ENCODE measurements at places on chromosomes 5 and 9. TPM values are rescaled to one million over a fixed set of nuclear protein-coding genes. Genes with fewer than 3 reads are reported as not detected.

The SPOCK1 gene
- not detected for total RNA-seq

The NRARP gene
- total RNA-seq, result 2.1 TPM

The SMIM3 gene
- total RNA-seq, result 16.9 TPM

The C9orf43 gene
- total RNA-seq, result 0.91 TPM

The RETREG1 gene
- 23.3 TPM for total RNA-seq

The SLC36A3 gene
- not detected for total RNA-seq

The EDIL3 gene
- total RNA-seq, result not detected

DNA sequence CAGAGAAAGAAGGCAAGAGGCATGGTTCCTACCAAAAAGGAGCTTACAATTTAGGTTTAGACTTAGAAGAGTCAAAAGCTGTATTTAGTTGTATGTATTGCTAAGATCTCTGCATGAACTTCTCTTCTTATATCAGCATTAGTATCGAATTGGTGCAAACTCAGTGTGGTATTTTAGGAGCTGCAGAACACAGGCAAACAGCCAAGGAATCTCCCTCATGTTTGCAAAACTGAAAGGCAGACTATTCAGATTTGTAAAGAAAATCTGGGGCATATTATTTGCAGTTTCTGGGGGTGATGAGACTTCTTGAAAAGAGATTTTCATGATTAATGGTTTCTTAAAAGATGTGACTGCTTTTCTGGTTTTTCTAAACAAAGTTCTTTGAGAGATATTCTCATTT is 252.7 kb downstream of the CEMIP2 start:
- H3K4me3 ChIP-seq, result no peak overlapping the region
- no peaks in the 10 kb centered on the region for H3K36me3 ChIP-seq
- H3K4me1 ChIP-seq, result no peaks in the 10 kb centered on the region

GRCh38 chr5:82605441-82605973 is 327.4 kb upstream of the RPS23 start:
- H3K4me3 ChIP-seq, result no peak overlapping the region
- H3K27ac ChIP-seq, result no peak overlapping the region

DNA sequence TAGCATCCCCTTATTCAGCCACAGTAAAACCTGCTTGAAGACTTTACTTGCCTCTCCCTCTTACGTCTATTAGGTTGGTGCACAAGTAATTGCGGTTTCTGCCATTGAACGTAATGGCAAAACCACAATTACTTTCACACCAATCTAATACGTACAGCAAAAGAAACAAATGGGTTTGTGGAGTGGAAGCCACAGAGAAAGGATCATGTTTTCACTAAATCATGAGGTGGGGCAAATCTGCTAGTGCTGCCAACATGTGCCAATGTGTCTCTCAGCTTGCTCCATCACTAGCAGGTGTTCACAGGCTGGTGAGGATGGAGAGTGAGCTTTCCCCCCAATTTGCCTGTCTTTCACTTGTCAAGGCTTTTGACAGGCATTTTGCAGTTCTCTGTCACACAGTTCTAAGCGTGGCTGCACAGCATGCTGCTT is 15.9 kb downstream of the DMAC1 start:
- no peaks in the 10 kb centered on the region for H3K27me3 ChIP-seq
- no peak for DNase-seq
- H3K36me3 ChIP-seq, result no peaks in the 10 kb centered on the region
- H3K4me1 ChIP-seq, result no peaks in the 10 kb centered on the region
- H3K27ac ChIP-seq, result no peak overlapping the region
- no peak overlapping the region for H3K4me3 ChIP-seq

DNA sequence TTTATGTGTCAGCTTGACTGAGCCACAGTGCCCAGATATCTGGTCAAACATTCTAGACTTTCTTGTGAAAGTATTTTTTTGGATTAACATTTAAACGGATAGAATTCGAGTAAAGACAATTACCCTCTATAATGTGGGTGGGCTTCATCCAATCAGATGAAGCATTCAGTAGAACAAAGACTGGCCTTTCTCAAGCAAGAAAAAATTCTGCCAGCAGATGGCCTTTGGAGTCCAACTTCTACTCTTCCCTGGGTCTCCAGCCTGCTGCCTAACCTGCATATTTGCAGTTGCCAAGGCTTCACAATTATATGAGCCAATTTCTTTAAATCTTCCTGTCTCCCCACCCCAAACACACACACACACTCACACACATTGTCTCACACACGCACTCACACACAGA is 86.4 kb downstream of the MED10 start:
- DNase-seq, result peak; percentile 24
- no peaks in the 10 kb centered on the region for H3K4me1 ChIP-seq
- peaks cover 4% of the 10 kb centered on the region for H3K27me3 ChIP-seq
- no peak overlapping the region for H3K4me3 ChIP-seq
- no peak overlapping the region for H3K27ac ChIP-seq

Data from activated CD4-positive, alpha-beta T cell treated with anti-CD3 and anti-CD28 coated beads for 36 hours (primary cell).